Bronchial epithelial cell (primary cell): ENCODE measurements at places on chromosomes 7 and 10. TPM values are rescaled to one million over a fixed set of nuclear protein-coding genes. Genes with fewer than 3 reads are reported as not detected.

The NODAL gene
- under 0.01 TPM in 1 of 2 replicates, not detected in the other for total RNA-seq

DNA sequence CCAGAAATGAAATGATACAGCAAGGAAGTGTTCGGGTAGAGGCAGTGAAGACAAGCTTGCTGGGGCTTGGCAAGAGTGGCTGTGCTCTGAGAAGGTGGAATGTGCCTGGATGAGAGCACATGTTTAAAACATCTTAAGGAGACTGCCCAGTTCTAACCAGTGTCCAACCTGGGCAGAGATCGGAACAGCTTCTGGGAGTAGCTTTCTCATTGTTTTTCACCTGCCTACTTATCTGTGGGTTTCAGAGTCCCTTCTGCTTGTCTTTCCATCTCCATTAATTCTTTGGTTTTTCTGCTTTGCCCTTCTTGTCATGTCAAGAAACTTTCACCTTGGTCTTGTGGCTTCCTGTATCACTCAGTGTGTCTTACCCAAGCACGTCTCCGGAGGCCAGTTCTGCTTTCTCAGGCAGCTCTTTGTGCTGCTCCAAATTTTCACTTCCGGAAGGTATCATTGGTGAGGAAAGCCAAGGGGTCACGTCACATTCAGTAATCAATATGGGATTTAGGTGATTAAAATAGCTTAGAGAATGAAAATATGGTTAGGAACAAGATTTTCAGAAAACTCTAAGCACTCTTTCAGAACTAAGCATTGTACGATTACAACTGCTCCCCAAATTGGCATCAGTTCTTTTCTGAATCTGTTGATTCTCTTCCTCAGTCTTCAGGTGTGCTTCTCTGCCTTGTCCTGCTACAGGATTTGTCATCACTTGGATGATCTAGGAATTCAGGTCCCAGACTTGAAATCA lies 5.5 kb upstream of the LAMB4 start:
- no peak for DNase-seq

DNA sequence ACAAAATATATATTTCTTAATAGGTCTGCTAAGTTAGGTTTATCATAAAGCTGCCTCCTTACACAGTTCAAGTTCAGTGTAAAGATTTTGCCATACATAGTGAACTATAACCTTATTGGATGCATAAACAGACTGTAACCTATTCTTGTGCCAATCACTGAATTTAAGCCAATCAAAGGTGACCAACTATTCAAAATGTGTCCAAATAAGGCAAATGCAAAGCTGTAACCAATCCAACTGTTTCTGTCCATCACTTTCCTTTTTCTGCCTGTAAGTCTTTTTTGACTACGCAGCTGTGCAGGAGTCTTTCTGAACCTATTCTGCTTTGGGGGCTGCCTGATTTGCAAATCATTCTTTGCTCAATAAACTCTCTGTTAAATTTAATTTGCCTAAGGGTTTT lies 11.6 kb upstream of the DNMBP start:
- DNase-seq: no peak

DNA sequence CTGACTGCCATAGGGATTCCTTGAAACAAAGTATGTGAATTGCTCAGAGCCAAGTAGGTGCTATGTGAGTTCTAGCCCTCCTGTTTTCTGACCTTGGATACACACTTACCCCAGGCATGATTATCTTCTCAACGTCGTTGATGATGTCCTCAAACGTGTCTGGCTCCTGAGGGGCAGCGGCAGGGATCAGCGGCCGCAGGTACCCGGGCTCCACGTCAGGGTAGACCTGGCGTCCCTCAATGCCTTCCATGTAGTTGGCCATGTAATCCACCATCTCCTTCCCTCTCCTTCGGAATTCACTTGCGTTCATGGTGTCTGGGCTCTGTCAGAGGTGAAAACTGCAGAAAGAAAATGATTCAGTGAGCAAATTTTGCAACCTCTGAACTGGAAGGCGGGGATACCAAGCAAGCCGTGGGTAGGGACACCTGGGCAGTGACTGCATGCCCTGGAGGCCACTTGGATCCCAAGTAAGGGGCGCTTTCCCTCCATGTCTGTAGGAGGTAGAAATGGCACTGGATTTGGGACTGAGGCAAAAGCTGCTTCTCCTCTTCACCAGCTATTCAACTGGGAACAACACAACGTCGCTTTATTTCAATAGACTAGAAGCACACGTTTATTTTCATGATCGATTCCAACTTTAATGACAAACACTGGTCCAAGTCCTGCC lies 21.3 kb downstream of the DDC start:
- no peak for DNase-seq
